HepG2 (cell line): ENCODE measurements at places on chromosomes 11 and 22. TPM values are rescaled to one million over a fixed set of nuclear protein-coding genes. Genes with fewer than 3 reads are reported as not detected.

GRCh38 chr22:21593406-21594232, 26.1 kb downstream of the UBE2L3 start:
- DNase-seq, result peak; percentile 35

GRCh38 chr11:6828103-6828502, 17.4 kb upstream of the OR10A5 start:
- peak; percentile 2 for DNase-seq

DNA sequence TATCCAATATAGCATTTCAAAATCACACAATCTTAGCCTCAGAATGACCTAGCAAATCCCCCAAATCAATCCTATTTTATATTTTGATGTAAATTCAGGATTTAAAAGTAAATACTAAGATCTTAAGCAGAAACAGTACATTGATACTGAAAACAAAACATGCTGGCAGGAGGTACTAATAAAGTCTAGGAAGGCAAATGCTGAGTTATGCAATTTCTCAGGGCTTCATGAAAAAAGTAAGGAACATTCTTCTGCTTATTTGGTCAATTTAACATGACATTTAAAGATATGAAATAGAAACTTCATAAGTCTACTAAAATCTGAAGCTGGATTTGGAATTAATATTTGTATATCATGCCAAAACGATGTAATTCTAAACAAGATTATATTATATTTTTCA, 153.3 kb downstream of the SWAP70 start:
- DNase-seq, result no peak

Gene CRACR2B
- 8.9 and 14.9 TPM in 2 replicates for total RNA-seq

GRCh38 chr11:3000032-3000961, 8.2 kb upstream of the NAP1L4 start:
- DNase-seq, result no peak

- no peak for DNase-seq
Observed at GRCh38 chr11:43377389-43377788, 18.7 kb downstream of the TTC17 start.

DNA sequence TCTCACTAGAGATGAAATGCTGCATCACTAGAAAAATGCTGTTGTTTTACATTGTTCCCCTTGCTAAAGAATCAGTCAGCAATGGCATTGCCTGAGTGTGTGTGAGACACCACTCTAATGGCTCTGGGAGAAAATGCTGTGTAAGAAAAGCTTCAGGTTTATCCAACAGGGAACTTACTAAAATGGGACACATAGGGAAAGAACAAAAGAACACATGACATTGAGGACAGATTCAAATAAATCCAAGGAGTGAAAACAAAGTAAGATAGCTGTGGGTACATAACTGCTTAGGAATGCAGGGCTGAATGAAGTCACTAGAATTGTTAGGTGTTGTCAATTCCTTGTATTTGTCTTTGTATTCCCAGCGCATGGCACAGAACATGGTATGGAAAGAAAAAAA, 24.2 kb downstream of the BLID start:
- no peak for DNase-seq

DNA sequence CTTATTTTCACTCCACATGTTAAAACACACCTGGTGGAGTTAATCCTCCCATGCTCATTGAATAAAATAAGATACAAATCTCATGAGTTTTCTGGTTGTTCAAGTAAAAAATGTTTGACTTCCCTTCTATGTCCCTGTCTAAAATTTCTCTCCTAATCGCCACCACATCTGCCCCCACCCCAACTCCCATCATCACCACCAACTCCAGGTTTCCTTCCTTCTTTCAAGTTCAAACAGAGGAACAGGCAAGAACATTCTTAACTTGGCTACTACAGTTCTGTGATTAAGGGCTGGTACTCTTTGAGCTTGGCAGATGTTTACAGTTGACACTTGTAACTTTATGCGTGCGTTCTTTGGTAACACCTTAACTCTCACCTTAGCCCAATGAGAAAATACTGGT, 9.1 kb upstream of the PSMA1 start:
- DNase-seq, result no peak

Gene OR2AG2
- total RNA-seq, result not detected in 2 replicates

Gene UPK3A
- 10.0 and 10.5 TPM in 2 replicates for total RNA-seq

- no peak for DNase-seq
Observed at GRCh38 chr11:68574308-68574707, 110.0 kb upstream of the GAL start.

GRCh38 chr11:34091825-34092224, 13.6 kb upstream of the NAT10 start:
- DNase-seq, result no peak

Gene PATE4
- total RNA-seq, result not detected in 2 replicates

Gene LMO2
- not detected in 2 replicates for total RNA-seq

Gene IL10RA
- total RNA-seq, result not detected in 2 replicates

DNA sequence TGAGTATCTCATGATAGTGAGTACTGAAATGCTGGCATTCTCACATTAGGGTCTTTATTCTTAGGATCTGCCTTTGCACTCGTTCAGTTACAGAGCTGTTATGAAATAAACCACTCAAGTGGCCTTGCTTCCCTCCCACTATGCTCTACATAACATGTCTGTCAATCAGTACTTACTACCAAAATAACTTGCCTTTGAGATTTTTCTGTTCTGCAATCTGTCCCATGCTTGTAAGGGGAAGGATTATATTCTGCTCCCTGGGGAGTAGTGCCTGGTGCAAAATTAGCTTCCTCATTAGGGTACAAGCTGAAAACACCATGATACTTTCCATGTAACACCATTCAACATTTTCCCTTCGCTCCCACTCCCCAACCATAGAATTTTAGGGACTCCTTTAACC, 1.9 kb upstream of the GRAP2 start:
- no peak for DNase-seq

Gene RASL10A
- total RNA-seq, result 0.22 TPM in 1 of 2 replicates, not detected in the other

Gene OR52N4
- total RNA-seq, result 0.09 TPM in 1 of 2 replicates, not detected in the other

Gene PARVG
- not detected in 2 replicates for total RNA-seq

GRCh38 chr11:101668236-101668635, 84.4 kb upstream of the TRPC6 start:
- no peak for DNase-seq

DNA sequence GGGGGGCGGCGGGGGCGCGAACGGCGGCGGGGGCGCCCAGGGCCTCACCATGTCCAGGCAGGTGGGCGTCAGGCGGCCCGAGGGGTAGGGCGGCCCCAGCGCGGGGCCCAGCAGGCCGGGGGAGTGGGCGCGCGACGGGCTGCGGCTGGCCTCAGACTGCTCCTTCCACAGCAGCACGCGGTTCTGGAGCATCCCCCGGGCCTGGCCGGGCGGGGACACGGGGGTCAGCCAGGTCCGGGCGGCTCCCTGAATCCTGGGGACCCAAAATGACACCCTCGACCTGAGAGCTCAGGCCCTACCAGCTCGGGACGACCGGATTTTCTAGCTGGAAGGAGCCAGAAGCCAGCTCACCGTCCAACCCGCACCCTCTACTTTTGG, 5.5 kb upstream of the SLC16A8 start:
- DNase-seq, result no peak

DNA sequence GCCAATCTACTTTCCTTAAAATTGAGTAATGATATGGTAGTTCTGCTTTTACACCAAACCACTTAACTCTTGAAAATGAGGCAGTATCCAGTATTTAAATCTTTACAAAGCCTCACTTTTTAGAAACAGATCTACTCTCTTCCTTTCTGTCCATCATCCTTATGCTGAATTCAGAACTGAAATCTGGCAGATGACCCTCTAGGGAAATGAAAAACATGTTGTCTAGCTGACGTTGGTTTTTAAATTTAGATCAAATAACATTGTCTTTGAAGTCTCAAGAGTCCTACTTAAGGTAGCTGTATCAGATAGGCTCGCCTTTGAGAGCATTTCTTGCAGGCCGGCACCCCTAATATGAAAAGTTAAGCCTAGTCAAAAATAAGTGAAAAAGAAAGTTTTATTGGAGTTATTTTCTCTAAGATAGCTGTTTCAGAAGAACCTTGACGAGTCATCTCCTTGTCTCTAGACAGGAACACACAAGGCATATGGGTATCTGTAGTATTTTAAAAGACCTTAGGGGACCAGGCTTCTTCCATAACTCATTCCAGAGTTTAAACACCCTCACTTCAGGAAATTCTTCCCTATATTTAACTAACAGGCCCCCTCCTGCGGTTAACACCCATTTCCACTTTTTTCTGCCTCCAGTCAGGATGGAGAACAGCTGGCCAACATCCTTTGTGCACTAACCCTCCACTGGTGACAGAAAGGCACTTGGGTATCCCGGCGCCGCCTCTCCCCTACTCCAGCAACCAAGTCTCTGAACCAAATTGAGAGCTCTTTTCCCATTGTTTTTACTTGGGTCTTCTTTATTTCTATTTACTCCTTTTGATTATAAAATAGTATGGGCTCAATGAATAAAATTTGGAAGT, 81.2 kb downstream of the WNT11 start:
- no peak for DNase-seq

Gene TESMIN
- 0.15 and 0.60 TPM in 2 replicates for total RNA-seq

DNA sequence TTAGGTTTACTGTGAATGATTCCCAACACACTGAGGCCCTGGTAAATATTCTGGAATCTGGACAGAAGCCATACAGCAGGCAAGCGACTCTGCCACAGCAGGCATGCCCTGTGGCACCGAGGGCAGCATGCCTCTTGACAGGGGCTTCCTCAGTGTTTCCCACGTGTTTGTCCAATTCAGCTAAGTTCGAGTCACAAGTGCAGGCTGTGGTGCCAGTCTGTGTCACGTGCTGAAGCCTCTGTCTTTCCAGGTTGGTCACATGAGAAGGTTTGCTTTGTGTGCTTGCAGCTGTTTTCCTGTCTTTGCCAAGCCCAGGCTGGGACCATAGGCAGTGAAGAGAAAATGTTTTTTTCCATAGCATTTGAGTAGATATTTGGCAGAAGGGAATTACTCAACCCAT, 2.4 kb upstream of the PPFIBP2 start:
- peak; percentile 15 for DNase-seq

DNA sequence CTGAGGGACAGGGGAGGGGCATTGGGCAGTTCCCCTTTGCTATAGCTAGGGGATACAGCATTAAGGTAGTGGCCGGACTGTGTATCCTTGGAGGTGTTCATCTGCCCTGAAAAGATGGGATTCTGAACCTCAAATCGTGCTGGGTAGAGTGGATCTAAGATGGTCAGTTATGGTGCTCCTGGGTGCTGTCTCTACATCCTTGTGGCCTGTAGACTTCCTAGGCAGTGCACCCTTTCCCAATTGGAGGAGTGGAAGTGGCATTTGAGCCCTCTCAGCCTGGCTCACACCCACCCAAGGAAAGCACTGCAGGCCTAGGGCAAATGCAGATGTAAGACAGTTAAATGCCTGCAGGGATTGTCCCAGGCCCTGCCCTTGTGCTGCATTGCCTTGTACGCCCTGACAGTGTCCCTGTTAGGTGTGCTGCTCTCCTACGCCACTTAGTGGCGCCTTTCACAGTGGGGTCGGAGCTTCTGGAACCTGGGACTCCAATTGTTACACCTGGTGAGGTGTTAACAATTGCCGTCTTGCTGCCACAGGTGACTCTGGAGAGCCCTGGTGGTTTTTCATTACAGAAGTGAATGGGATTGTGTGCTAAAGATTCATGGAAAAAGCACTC, 35.0 kb downstream of the PPFIBP2 start:
- peak; percentile 25 for DNase-seq

GRCh38 chr11:34614344-34615104, 6.4 kb upstream of the EHF start:
- DNase-seq, result no peak

GRCh38 chr11:123457187-123457770, 27.2 kb downstream of the GRAMD1B start:
- DNase-seq, result no peak

DNA sequence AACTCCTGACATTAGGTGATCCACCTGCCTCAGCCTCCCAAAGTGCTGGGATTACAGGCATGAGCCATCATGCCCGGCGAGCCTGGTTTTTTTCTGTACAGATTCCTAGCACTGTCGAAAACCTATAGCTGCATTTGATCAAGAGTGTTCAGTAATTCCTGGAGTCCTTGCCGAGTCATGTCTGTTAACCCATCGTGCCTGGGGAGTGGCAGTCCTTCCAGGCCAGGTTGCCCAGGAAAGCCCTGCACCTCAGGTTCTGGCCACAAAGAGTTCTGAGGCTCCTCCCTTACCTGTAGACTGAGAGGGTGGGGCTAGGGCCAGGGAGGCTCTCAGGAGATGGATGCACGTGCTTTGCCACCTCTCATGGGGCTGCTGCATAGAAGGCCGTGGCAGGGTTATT, 17.0 kb downstream of the YDJC start:
- no peak for DNase-seq

DNA sequence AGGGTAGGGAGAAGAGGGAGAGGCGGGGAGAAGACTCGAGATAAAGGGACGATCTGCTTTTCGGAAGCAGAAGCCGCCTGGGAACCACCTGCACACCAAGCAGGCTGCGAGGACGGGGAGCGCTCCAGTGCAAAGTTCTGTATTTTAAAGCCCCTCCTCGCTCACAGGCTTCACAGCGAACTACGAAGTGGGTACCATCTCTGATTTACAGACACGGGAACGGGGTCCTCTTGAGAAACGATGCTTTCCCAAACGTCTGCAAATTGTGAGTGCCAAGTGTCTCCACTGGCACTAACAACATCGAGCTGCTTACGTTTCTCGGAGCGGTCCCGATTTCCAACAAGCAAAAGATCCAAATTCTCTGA, 700 bp upstream of the STX3 start:
- no peak for DNase-seq

GRCh38 chr11:68998390-68998911, 14.6 kb downstream of the MRGPRF start:
- no peak for DNase-seq

GRCh38 chr11:44470854-44471253, 94.6 kb upstream of the CD82 start:
- DNase-seq, result no peak

Gene A4GALT
- total RNA-seq, result 0.09 TPM in 1 of 2 replicates, not detected in the other

Gene OR4A47
- not detected in 2 replicates for total RNA-seq

DNA sequence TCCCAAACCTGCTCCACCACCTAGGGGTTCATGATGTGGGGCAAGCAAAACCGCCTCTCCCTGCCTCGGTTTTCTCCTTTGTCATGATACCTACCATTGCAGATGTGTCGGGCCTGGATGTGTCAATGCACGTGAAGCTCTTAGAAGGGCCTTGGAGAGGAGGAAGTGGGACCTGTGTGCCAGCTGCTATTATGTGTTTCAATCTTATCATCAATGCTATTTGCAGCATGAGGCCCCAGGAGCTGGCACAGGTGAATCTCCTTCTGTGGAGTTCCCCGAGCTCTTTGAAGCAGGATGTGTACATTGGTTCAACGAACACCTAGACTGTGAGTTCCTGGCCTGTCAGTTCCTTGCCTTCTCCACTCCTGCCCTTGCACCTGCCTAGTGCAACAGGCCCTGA, 331.6 kb downstream of the CTTN start:
- no peak for DNase-seq

- DNase-seq, result no peak
Observed at GRCh38 chr11:88744140-88744539, 321.6 kb downstream of the GRM5 start.

- DNase-seq, result peak; percentile 65
Observed at GRCh38 chr11:12669930-12670329, 4.3 kb upstream of the TEAD1 start.

Gene SMC1B
- not detected in 2 replicates for total RNA-seq

- no peak for DNase-seq
Observed at GRCh38 chr11:65500387-65501185, 1.7 kb downstream of the MALAT1 start.

- DNase-seq, result no peak
Observed at GRCh38 chr11:36929401-36929800, 331.4 kb upstream of the RAG2 start.

Gene PPP6R3
- 83.4 and 116 TPM in 2 replicates for total RNA-seq
